Stimulated activated CD4-positive, alpha-beta T cell treated with anti-CD3 and anti-CD28 coated beads, TNF-alpha, amount 100 ng/mL, for 4 hours (primary cell): ENCODE measurements at places on chromosomes 12 and 14.

- no peak for DNase-seq
Observed at GRCh38 chr14:62031504-62031903, 269.3 kb downstream of the SNAPC1 start.

GRCh38 chr12:80655751-80656150 is 51.7 kb upstream of the MYF6 start:
- DNase-seq = no peak

DNA sequence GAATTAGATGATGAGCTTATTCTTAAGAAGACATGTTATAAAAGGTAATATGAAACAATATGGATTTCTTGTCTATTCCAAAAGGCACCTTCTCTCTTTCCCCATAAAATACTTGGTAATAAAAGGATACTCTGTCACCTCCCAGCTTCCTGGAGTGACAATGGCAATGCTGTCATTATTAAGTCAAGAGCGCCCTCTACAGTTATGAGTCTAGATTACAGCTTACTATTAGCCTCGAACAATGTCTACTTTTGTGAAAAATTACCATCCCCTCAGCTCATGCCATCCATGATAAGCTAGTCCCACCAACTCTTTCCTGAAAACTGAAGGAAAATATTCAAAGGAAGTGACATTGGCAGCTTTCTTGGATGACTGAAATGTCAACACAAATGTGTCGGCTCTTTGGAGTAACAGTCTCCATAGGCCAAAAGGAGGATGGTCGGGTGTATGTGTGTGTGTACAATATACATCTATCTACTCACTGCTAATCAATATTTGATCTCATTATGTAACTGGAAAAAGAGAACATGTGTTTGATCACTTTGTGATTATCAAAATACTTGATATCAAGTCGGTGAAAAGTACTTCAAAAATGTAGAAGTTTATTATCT is 48.7 kb upstream of the CDKN3 start:
- DNase-seq = no peak

DNA sequence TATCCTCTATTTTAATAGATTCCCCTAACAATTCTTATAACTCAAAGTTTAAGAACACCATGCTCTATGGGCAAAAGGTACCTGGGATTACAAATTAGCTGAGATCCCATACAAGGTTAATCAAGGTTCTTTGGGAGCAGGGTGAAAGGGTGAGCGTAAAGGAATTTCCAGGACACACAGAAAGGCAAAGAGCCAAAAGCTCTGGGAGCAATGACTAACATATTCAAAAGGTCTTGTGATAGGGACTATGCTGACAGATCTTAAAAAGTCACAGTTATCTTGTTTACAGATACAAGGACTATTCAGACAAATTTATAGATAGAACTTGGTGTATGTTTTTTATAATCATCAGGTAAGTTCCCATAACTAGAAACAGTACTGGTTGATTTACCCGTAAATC is 19.5 kb upstream of the PPFIBP1 start:
- DNase-seq = no peak

DNA sequence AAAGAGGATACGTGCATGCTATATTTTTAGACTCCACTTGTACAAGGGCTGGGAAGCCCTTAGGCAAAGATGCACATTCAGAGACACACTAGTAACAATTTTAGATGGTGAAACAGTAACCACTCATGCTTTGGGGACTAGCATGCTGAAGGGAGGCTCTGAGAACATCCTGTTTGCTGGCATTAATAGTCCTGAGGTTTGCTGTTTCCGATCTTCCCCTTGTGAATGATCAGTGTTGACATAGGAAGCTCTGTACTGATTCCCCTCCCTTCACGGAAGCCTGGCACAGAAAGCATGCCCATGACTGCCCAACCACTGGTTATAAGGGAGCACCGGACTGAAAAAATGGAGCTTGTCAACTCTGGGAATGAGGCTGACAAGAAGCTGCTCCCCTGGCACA is 164.6 kb downstream of the GCH1 start:
- no peak for DNase-seq

- no peak for DNase-seq
Observed at GRCh38 chr12:106671840-106672239, 89.0 kb downstream of the RFX4 start.

DNA sequence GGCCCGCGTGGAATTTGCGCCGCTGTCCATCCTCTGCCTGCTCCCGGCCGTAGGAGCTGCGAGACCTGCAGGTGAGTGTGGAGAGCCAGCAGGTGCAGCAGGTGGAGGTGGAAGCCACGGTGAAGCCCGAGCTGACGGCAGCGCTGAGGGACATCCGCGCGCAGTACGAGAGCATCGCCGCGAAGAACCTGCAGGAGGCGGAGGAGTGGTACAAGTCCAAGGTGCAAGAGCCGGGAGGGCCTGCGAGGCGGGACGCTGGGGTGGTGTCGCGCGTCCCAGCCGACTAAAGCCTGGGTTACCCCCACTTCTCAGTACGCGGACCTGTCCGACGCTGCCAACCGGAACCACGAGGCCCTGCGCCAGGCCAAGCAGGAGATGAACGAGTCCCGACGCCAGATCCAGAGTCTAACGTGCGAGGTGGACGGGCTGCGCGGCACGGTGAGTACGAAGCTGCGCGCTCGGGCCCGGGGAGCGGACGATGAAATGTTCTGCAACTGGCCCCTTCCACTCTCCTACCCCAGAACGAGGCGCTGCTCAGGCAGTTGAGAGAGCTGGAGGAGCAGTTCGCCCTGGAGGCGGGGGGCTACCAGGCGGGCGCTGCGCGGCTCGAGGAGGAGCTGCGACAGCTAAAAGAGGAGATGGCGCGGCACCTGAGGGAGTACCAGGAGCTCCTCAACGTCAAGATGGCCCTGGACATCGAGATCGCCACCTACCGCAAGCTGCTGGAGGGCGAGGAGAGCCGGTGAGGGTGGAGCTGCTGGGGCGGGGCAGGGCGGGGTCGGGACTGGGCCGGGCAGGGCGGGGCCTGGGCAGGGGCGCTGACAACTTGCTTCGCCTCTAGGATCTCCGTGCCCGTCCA is 2.1 kb downstream of the PRPH start:
- DNase-seq = no peak

DNA sequence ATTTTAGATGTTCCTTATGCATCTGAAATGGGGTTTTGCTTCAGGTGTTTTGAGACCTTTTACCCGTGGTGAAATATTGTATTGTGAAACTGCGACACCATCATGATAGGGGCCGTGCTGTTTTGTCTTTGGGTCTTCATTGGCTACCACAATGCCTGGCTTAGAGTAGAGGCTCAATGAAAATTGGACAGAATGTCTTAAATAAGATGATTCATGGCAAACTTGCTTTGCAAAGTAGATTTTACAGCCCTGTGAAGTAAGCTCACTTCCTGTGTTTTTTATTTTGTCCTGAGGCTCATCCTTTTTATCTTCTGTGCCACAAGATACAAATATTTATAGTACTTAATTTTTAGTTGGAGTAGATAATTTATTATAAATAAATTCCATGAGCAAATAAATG is 111.3 kb upstream of the FRMD6 start:
- no peak for DNase-seq

GRCh38 chr14:90280096-90280495 is 23.7 kb downstream of the PSMC1 start:
- no peak for DNase-seq

- DNase-seq = no peak
Observed at GRCh38 chr14:56953884-56954283, 143.6 kb upstream of the OTX2 start.

- DNase-seq = no peak
Observed at GRCh38 chr12:89075880-89076540, 276.3 kb downstream of the DUSP6 start.

- no peak for DNase-seq
Observed at GRCh38 chr14:67018720-67019119, 170.5 kb upstream of the GARIN2 start.

DNA sequence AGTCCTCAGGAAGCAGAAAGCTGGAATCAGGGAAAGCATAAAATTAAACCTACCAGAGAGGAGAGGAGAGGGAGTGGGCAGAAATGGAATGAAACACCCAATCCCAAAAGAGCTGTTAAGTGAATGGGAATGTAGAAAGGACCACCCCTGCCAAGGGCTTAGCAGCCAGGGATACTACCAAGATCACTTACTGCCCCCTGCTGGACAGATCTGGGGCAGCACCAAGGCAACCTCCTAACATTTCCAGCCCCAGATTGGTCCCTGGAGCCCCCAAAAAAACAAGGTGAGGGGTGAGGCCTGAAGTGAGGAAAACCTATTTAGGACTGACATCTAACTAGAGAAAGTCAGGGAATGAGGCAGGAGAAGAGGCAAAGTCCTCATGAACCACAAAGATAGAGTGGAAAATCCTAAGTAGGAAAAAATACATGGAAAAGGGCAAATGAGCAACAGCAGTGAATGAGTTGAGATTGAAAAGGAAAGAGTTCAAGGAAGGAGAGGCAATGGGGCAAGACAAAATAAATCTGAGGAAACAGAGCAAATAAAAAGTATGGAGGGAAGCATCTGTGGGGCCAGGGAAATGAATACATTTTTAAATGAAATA is 11.2 kb upstream of the FKBP11 start:
- DNase-seq = peak; percentile 69

GRCh38 chr12:107319533-107320032 is 226.2 kb upstream of the CRY1 start:
- DNase-seq = no peak

GRCh38 chr12:38775457-38775856 is 129.9 kb downstream of the CPNE8 start:
- DNase-seq = no peak

DNA sequence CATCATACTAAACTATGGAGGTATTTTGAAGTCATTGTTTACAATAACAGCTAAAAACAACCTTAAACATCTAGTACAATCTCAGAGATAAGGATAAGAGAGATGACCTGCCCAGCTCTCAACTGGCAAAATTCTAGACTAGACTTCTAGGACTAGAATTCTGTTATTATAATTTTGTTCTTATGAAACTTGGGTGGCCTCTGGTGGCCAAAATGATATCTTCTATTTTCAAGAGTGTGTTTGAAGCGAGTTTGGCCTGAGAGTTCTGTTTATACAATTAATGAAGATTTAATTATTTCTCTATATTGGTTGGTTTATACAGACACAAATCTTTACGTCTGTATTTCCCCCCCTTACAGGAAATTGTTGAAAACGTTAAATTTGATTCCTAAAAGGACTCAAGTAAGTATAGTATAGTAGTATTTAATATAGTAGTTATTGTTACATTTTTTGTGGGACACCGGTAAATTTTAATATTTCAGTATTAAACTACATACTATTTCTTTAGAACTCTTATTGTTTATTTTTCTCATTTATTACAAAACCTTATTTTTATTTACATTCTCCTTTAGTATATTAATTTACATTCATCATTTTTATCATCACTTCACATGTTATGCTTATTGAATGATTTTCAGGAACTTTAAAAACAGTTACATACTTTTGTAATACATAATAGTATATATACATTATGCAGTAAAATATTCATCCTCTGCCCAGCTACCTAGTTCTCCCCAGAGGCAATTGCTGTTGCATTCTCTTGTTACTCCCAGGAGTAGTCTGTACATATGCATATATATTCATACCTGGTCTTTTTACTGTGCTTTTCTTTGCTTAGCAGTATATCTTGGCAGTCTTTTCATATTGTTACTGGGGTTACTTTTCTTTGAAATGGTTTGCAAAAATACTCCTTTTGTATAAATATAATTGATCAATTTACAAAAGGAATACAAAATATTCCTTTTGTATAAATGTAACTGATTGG is 6.6 kb downstream of the PPHLN1 start:
- DNase-seq = no peak

GRCh38 chr12:122844366-122844971 is 9.2 kb downstream of the HIP1R start:
- DNase-seq = no peak

DNA sequence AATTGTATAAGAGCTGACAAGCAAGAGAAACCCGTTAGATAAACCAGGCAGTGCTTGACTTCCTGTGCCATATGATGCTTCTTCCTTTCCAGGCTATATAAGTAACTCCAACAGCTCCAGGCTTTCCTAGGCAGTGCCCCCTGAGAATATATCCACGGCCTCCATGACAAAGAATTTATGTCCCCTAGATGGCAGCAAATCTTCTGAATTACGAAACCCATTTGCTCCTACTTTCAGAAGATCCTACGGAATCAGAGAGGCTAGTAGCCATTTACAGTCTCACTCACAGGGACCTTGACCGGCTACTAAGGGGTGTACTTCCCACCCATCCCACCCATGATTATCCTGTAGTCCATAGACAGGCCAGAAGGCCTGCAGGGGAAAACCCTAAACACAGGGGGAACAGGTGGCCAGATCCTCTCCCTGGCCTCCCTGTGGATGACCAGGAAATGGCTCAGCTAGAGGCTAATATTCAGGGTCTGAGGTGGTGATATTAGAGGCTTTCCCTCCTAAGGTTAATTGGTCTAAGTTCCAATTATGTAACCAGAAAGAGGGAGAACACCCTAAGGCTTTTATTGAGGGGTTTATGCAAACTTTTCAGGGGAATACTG is 77.2 kb upstream of the DCD start:
- DNase-seq = no peak

GRCh38 chr14:72929316-72930080 is 3.2 kb downstream of the DCAF4 start:
- DNase-seq = no peak

GRCh38 chr12:75784591-75784990 is 247.0 kb downstream of the PHLDA1 start:
- DNase-seq = no peak

GRCh38 chr12:64566122-64566521 is 44.2 kb upstream of the RASSF3 start:
- DNase-seq = no peak

DNA sequence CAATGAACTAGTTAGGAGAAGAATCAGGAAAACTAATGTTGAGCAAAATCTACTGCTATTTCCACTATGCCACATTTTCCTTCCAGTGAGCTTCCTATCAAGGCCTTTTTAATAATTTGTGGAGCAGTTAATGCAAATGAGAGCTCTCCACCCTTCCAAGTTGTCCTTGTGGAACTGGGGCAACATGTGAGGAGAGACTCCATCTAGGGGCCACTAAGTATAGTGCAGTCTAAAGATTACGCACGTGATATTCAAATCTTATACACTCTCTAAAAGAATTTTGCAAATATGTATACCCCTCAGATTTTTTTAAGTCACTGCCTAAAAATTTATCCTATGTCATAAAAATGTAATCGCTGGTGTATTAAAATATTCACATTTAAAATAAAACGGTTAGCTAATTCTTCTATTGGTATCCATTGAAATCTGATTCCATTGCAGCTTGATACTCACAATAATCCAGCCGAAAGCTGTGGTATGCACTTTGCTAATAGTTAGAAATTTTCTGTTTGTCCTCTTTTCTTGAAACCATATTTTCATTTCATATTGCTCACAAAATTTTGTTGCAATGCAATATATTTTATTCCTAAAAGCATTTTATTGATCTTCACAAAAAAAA is 100.1 kb downstream of the PAH start:
- DNase-seq = no peak
